Right ventricle myocardium superior (tissue), 1 donor: ENCODE measurements at places on chromosomes 2 and 18.

- DNase-seq: no peak
Observed at GRCh38 chr2:66137606-66138130, 297.3 kb upstream of the MEIS1 start.

DNA sequence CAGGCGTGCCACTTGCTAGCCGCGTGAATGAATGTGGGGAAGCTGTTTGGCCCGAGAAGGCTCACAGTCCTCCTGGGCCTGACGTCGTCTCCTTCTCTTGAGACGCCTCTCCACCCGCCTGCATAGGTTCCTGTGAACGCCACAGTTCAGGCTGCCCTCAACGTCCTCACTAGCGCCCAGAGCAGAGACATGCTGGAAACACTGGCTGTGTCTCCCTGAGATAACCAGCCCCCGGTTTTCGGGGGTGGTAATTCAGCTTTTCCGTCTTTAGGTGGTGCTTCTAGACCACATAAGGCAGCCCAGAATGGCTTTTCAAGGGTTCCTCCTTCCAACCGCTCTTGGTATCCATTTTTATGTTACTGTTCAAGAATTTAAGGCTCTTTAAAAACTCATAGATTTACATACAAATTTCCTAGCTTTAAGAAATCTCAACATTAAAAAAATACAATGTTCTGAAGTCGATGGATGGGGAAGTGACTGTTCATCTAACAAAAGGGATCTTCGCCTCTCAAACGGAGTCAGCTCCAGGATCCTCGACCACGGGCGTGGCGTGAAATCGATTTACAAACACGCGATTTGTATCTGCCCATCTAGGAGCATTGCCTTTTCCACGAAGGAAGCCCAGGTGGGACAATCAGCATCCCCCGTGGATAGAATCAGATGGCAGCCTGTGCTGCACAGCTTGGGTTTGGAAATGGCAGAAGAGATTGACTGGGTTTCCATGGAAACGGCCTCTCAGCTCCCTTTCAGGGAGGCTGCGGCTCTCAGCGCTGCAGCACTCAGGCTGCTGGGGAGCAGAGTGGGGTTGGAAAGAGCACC is 110.6 kb upstream of the PXDN start:
- no peak for DNase-seq

GRCh38 chr2:158460632-158461297 is 4.0 kb downstream of the PKP4 start:
- DNase-seq: no peak

DNA sequence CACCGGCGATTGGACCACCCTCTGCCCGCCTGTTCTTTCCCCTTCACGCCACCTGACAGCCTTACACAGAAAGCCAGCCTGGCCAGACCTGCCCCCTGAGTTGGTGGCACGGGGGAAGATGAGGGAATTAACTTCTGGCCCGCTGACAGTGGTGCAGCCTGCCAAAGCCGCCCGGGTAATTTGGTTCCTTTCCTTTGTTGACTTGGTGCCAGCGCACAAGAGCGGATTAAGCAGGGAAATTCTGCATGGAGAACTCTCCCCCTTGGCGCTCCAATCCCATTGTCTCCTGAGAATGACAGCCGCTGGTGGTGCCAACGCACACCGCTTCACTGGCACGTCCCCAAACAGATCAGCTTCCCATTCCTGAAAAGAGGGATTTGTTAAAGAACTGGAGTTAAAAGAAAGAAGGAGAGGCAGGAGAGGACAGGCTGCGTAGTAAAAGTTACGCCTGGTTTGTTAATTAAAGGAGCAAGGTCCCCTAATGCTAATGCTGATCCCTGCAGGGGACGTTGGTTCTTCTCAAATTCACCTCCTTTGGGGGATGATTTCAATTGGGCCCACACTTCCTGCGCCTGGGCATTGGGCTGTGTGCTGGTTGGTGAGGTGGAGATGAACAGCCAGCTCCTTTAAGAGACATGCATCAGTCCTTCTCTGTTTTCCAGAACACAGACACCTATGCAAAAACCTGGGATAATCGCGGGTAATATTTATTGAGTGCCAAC is 286.8 kb downstream of the MYCN start:
- DNase-seq: peak; percentile 44

DNA sequence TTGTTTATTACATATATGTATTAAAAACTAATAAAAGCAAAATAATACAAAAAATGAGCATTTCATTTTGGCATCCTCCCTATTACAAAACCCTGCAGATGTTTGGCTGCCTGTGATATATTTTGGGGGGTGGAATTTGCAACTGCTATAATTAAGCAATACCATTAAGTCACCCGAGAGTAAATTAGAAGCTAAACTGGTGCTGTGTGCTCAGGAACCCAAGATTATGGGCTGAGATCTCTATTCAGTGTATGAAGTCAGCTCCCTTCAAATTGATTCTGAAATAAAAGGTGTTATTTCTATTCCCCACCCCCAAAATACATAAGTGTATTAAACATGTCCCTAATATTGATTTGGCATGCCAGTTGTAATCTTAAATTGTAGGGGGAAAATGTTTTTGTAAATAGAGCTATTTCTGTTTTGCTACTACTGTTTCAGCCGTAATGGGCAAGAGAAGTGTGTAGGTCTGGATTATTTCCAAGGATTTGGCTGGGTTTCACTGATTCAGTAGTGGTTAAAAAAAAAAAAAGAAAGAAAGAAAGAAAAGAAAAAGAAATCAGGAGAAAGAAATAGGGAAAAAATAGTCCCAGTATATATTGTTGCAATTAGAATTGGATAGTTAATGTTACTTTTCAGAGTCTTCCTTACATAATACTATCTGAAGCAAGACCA is 110.9 kb downstream of the SS18 start:
- DNase-seq: no peak
